MCF 10A (cell line): ENCODE measurements at places on chromosomes 16 and 17.

- no peak for DNase-seq
Measured at GRCh38 chr16:1764971-1765370, 6.4 kb downstream of the NME3 start.

DNA sequence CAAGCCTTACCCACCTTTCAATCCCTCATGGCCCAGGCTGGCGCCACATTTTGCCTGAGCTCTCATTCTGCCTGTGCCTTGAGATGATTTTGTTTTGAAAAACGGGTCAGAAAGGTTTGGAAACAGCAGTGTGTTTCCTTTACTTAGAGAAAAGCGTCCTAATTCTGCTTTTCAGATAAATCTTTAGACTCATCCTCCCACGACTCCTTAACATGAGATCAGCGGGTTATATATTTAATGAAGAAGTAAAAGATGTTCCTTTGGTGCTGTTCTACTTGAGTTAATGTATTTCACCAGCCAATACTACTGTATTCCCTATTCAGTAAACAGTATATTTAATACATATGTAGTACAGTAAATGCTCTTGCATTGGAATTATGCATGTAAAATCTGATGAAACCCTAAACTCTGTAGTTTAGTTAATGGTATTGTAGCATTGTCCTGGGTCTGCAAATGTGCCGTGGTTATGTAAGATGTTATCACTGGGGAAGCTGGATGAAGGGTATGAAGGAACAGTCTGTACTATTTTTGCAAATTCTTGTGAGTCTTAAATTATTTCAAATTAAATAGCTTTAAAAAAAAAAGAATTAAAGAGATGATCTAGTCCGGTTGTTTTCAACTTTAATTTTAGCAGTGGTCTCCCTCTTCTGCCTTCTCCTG lies 199.4 kb upstream of the CACNG5 start:
- DNase-seq = no peak

GRCh38 chr17:21170809-21171208 lies 43.2 kb downstream of the TMEM11 start:
- no peak for DNase-seq

DNA sequence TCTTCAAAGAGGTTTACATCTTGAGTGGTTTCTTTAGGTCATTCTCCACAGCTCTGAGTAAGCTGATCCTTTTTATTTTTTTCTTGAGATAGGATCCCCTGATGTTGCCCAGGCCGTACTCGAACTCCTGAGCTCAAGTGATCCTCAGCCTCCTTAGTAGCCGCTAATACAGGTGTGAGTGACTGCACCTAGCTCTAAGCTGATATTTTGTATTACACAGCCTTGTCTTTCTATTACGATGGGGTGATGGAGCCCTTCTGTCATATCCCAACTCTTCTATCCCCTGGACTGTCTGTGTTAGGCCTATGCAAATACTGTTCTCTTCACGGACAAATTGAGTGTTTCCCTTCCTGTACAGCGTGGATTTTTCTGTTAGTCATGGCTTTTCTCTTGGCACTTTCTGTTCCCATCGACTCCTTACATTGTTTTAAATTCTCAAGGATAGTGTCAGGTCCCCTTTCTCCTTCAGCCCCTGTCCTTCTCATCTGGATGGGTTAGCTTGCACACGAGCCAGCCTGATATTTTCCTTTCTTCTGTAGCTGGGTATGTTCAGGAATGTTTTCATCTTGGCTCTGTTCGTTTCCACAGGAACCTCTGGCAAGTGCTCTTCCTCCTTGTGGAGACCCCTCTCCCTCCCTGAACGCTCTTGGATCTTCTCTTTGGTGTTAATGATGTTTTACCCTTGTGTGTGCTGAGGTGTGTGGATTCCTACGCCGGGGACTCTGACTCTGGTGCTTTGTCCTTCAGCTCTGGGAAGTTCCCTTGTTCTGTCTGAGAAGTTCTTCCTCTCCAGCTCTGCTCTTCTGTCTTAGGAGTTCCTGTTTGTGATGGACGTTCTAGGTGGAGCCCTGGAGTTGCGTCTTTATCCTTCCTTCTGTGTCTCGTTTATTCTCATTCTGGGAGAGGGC lies 2.3 kb downstream of the BANP start:
- DNase-seq = no peak

DNA sequence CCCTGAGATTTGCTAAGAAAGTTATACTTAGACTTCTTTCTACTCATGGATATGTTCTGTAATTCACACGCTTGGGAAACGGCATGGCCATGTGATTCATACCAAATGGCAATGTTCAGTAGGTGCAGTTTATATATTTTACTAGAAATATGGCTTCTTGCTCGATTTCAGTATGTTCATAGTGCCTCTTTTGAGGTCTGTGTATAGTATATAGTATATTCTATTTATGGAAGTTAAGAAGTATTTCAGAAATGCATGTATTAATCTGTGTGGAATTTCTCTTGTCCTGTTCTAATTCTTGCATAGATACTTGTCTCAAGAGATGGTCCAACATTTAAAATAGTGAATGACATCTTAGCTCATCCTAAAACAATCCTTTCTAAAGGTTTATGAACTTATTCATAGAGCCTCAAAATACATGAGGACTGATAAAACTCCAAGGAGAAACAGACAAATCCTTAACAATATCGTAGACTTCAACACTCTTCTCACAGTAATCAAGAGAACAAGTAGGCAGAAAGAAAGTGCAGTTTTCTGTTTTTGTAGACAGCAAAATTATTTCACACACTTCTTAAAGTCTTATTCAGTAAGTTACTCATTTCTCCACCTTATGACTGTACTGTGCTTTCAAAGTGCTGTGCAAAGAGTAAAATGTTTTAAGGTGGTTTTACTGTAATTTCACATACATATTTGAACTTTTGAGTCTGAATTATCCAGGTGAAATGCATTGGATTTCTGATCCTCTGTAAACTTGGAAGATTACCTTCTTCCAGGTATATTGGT lies 11.1 kb downstream of the BPTF start:
- no peak for DNase-seq

GRCh38 chr16:59411961-59412841 lies 678.1 kb upstream of the GOT2 start:
- DNase-seq = peak; percentile 9

DNA sequence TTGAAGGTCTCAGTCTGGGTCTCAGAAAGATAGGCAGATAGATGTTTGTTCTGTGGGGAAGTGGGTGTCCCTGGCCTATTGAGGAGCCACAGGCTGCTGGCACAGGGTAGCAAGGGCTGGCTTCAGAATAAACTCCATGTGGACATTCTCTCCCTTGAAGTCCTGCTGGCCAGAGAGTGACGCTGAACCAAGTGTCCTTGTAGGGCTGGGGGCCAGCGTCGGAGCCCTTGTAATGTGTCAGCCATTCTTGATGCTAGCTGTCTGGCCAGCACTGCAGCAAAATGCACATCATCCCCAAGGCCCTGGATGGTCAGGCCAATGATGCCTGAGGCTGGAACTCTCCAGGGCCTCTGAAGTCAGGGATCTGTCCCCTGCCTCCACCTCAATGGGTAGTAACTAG lies 103.3 kb downstream of the CCDC182 start:
- no peak for DNase-seq

DNA sequence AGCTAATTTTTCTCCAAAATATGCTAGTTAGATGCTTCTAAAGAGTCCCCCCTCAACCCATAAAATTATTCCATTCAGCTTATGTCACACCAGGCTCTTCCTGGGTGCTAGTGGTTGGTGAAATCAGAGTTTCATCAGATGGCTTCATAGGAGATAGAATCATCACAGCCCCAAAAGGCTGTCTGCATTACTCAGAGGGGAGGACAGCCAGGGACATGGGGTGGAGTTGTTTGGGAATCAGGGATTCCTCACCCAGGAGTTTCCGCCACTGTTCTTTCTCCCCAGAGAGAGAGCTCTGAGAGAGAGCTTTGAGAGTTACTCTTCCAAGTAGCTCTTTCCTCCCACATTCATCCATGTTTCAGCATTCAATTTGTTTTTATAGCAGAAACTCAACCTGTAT lies 288 bp upstream of the KRT34 start:
- DNase-seq = peak; percentile 34

DNA sequence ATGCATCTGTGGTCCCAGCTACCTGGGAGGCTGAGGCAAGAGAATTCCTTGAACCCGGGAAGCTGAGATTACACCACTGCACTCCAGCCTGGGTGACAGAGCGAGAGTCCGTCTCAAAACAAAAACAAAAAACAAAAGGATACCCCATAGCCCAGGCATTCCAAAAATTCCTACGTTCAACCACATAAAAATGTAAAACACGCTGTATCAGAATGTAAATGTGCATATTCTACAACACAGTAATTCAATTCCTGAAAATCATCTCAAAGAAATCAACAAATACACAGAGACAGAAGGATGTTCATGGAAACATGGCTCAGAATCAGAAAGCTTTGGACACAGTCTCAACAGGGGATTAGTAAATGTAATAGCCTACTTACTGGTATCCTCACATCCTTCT lies 33.0 kb downstream of the COG7 start:
- DNase-seq = peak; percentile 16

DNA sequence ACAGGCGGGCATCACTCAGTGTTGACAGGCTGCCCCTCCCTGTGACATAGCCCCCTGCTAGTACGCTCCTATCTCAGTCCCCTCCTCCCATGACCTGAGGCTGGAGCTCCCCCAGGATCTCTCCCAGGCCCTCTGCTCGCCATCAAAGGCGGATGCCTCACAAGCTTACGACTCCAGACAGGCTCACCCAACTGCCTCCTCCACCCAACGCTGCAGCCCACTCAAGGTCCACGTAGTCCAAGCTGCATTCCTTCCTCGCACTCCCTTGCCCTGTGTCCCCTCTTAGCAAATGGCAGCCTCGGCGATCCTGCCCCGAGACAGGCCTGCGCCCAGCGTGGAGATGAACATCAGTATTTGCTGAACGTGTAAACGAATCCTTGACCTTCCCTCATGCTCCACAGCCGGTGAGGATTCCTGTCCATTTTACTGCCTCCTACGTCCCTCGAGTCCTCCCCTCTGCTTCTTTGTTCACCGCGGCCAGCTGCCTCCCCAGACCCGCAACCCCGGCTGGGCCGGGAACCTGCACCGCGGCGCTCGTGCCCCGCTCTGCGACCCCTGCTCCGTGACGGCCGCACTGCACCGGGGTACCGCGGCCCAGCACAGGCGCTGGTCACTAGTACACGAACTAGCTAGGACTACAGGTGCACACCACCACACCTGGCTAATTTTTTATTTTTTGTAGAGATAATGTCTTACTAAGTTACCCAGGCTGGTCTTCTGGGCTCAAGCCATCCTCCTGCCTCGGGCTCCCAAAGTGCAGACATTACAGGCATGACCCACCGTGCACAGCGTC lies 838 bp upstream of the TMEM97 start:
- DNase-seq = no peak

DNA sequence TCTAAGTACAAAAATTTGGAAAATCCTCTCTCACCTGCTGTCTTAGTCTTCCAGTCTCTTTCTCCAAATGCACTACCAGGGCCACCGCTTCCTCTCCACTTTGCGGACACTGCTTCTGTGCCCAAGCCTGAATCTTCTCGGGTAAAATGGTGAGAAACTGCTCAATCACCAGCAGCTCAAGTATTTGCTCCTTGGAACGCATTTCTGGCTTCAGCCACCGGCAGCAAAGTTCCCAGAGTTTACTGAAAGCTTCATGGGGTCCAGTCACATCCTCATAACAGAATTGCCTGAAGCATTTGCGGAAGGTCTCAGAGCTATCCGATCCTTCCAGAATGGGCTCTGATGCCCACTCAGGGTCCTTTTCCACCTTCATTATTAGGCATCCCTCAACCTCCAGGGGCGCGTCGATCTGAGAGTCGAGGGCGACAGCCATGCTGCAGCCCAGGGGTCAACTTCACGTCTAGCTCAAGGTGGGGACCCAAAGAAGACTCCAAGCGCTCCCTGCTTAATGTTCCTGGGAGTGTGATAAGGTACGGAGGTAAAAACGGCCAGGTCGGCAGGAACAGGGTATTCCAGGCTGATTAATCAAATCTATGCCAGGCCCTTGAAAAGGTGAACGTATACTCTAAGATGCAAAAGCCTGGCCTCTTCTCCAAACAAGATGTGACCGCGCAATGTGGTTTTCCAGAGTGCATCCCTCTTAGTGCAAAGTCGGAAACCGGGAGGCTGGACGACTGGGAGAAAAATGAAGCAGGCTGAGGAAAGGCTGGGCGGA lies 763 bp downstream of the ZKSCAN2 start:
- DNase-seq = no peak

- DNase-seq = no peak
Measured at GRCh38 chr16:4386451-4386805, 14.8 kb downstream of the VASN start.

DNA sequence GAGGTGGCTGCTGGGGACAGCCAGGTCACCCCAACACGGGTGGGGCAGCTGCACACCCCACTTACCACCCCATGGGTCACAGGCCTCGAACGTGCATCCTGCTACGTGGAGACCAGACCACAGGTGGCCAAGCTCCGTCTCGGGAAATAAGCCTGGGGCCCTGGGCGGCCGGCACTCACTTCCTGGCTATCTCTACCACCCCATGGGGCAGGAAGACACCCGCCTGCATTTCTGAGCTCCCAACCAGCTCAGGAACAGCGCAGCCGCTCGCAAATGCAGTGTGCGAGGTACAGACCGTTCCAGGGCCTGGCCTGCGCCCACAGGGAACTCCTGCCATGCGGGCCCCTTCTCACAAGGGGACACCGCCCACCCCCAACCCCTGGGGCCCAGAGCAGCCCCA lies 4.9 kb upstream of the GNG13 start:
- no peak for DNase-seq

- DNase-seq = no peak
Measured at GRCh38 chr17:55305321-55306087, 40.7 kb downstream of the HLF start.

DNA sequence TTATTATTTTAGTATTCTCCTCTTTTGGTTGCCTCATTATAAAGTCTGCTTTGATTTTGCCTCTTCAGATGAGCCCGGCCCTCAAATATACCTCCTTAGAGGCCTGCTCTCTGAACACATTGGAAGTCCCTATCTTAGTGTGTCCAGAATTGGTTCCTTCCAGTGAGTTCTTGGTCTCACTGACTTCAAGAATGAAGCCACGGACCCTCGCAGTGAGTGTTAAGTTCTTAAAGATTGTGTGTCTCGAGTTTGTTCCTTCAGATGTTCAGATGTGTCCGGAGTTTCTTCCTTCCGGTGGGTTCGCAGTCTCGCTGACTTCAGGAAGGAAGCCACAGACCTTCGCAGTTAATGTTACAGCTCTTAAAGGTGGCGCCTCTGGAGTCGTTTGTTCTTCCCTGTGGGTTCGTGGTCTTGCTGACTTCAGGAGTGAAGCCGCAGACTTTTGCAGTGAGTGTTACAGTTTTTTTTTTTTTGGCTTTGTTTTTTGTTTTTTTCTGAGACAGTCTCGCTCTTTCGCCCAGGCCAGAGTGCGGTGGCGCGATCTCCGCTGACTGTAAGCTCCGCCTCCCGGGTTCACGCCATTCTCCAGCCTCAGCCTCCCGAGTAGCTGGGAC lies 45.8 kb upstream of the NOS2 start:
- no peak for DNase-seq

GRCh38 chr17:2975469-2975958 lies 87.9 kb downstream of the OR1D5 start:
- DNase-seq = peak; percentile 71

GRCh38 chr16:23755484-23755809 lies 621 bp downstream of the CHP2 start:
- no peak for DNase-seq

- no peak for DNase-seq
Measured at GRCh38 chr16:67552476-67552875, 9.8 kb upstream of the CTCF start.
